ENCODE measurements at places on chromosomes 1 and 21.
A peak's percentile ranks its signal among the peaks of the same experiment; 100 is the strongest.

- DNase-seq = no peak
Measured at GRCh38 chr1:198495631-198496030, 44.8 kb downstream of the ATP6V1G3 start.

GRCh38 chr21:27677546-27677945 is 710.7 kb upstream of the ADAMTS5 start:
- no peak for DNase-seq

DNA sequence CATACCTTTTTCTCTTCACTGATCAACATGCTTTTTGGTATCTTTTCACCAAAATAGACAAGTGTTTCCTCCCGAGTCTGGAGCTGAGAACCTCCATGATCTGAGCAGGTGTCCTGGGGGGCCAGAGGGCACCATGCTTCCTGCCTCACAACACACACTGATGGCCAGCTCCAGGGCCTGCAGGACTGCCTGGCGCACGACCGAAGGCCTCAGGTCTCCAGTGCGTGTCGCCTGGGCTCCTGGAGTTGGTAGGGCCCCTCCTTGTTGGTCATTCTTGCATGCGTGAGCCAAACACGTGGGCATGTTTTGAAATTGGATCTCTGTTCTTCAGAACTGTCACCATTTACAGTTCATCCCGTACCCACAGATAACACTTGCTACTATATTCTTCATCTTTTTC is 64.4 kb downstream of the SLC37A1 start:
- no peak for DNase-seq

DNA sequence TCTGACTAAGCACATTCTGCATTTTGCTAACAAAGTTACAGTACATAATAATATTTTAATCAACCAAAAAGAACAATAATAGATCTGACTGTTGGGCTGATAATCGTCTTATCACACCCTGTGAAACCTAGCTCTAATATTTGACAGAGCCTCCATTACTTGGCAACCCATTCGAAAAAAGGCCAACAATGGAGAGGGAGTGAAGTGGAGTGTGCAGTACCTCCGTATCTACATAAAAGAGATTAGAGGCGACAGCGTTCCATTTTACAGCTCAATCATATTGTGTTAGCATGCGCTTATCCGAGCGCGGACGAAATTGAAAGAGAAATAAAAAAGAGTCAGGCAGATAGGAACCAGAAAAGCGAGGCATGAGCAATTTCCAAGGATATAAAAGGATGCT is 137.3 kb upstream of the USH2A start:
- no peak for DNase-seq

DNA sequence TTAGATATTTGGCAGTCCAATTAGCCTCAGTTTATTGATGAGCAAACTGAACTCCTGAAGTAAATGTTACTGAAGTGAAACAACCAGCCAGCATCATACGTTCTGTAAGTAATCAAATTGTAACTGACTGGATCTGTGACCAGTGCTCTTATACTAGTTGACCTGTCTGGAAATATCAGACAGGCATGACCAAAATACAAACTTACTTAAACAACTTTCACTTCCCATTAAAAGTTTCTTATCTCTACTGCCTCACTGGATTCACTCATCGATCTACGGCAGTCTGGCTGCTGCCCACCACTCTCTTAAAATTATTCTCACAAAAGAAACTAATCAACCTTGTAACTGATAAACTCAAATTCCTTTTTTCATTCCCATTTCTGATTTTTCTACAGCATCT is 56.4 kb downstream of the WDR3 start:
- no peak for DNase-seq

GRCh38 chr1:230808281-230808872 is 59.9 kb downstream of the C1orf198 start:
- no peak for DNase-seq

DNA sequence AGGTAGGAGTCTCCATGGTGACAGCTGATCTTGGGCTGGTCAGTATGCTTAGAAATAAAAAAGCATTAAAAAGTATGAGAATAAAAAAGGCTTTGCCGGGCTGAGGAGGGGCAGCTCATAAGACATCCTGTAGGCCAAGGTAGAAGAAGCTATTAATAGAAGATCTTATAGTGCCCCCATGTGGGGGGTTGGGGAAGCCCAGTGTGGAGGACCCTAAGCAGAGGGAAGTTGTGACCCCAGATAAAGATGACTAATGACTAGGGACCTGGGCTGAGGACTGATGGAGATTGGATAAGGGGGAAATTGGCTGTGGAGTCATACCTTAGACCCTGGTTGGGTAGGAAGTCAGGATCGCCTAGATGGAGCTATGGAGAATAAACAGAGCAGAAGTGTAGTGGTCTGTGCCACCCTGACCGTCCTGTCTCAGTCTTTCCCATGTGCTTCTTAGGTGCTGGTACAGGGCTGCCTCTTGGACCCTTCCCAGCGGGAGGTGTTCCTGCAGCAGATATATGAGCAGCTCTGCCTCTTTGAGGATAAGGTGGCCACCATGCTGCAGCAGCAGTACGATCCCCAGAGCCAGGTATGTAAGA is 25.0 kb downstream of the SZT2 start:
- DNase-seq = peak; percentile 71

DNA sequence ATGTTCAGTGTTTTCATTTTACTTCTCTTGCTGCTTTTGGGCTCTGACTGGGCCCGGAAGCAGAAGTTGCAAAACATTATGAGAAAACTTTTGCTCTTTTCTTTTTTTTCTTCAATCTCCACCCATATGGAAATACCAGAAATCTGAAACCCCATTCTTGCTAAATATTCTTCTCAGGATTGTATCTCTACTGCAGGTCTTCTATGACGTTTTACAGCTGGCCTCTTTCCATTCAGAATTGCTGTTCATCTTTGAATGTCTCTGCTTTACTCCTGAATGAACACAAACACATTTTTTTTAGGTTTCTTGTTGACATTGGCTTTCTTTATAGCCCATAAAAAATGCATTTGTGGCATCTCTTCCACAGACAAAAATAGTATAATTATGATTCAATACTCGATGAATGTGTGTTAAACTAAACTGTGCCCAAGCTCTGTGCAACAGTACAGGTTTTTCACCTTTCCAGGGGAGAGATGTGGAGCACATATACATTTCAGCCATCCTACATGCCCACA is 18.8 kb downstream of the PTPRC start:
- DNase-seq = peak; percentile 77

- no peak for DNase-seq
Measured at GRCh38 chr1:246008363-246008831, 498.7 kb downstream of the SMYD3 start.

DNA sequence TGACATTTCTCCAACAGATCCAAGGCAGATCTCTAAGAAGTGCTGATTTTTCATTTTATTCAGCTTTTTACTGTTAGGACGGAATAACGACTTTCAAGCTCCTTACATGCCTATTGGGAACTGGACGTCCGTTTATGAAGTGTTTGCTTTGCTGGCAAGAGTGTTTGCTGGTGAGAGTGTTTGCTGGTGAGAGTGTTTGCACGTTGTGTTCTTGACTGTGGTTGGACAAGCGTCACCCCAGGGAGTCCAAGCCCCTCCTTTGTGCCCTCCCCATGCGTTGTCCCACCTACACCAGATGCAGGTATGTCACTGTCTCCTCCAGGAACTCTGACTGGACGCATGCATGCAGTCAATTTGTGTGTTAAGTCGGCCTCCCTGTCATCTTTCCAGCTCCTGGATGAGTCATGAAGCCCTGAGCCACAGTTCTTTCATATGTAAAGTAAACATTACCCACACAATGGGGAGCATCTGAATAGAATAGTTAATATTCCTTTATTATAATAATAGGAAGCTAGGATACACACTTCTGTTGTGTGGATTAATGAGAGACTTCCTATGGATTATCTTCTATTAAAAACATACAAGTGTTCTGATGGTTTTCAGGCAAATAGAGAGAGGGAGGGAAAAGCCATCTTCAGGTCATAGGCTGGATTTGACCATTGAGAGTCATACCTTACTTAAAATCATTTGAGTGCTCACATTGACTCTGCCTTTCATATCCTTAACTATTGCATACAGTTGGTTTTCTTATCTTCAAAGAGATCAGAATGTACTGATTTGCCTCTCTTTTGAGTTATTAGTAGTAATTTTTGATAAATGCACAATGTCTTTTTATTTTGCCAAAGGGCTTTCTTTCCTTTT is 119.2 kb downstream of the GALNT2 start:
- no peak for DNase-seq

DNA sequence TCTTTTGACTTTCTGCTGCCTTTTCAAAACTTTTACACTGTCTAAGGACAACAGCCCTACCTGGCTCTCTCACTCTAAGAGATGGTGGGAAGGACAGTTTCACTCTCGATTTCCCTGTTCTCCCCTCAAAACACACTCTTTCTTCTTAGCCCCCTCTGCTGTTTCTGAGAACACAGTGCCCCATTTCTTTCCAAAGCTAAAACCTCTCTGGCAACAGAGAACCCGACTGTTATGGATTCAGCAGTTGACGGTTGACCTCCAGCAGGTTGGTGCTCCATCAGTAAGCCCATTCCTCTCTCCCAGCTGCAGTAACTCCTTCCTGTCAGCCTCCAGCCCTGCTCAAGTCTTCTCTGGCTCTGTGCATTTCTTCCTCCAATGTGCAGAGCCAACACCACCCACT is 88.2 kb upstream of the ABCD3 start:
- no peak for DNase-seq

- no peak for DNase-seq
Measured at GRCh38 chr1:244414543-244414942, 37.2 kb downstream of the ADSS2 start.

DNA sequence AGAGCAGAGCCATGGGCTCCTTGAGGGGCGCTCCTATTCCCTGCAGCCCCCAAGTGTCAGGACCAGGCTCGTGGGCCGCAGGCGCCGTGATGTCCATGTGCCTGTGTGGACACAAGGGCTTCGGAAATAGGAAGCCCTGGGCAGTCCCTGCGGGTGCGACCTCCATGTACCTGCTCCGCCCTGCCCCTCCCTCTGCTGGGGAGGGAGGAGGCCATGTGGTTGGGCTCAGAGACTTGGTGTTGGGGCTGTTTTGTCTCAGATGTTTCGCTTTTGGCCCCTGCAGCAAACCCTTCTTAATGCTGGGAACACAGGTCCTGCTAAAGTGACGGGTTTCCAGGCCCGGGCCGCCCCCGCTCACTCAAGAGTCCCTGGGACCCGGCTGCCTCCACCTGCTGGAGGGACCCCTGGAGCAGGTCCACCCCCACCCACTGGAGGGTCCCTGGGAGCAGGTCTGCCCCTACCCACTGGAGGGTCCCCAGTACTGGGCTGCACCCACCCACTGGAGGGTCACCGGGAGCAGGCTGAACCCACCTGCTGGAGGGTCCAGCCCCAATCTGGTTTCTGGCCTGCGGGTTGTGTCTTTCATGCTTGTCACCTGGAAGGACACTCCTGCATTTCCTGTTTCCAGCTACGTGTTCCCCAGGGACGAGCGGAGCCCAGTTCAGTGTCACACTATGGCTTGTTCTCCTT is 156.5 kb downstream of the PEX14 start:
- no peak for DNase-seq

DNA sequence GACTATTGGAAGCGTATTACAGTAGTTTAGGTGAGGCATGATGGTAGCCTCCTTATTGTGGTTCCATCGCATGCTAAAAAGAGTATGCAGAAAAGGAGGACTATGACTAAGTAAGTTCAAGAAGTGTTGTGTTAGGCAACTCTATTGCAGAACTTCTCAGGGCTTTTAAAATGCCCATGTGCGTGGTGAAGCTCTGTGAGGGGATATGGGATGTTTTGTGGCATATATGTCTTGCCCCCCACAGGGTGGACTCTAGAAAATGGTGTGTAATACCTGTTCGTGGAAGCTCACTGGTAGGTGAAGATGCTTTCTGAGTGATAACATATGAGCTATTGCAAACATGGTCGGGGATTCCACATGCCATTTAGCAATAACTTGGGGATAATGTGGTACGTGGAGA is 31.7 kb downstream of the MAN1A2 start:
- DNase-seq = no peak

DNA sequence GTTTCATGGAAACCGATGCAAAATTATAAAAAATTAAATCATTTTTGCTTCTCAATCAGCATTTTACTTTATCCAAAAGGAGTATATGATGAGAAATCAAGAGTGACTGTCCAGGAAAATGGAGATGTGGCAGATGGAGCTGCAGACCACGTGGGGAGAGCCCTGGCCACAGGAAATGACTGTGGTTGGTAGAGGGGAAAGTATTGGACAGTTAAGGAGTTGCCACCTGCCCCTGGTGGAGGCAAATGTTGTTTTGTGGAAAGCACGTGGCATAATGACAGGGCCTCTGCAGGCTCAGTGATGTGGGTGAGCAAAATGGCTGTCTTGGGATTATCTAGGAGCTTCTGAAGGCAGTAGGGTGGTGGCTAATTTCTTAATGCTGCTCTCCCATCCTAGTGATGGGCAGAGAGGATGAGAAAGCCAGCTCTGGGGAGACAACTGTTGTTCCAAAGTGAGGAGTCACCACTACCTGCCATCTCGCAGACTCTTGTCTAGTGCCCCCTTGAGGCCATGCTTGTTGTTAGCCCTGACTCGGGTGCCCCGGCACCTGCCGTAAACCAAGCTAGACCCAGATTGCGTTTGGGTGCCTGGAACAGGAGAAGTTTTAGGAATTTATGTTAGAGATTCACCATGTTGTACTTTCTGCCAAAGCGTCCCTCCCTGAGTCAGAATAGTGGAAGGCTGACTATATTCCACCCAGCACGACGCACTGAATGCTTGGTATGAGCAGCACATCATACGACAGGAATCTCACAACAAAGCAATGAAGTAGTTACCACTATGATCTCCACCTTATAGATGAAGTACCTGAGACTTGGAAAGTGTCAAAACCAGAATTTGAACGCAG is 144.0 kb downstream of the ROR1 start:
- no peak for DNase-seq

GRCh38 chr1:119582801-119583200 is 65.3 kb downstream of the ZNF697 start:
- DNase-seq = no peak

DNA sequence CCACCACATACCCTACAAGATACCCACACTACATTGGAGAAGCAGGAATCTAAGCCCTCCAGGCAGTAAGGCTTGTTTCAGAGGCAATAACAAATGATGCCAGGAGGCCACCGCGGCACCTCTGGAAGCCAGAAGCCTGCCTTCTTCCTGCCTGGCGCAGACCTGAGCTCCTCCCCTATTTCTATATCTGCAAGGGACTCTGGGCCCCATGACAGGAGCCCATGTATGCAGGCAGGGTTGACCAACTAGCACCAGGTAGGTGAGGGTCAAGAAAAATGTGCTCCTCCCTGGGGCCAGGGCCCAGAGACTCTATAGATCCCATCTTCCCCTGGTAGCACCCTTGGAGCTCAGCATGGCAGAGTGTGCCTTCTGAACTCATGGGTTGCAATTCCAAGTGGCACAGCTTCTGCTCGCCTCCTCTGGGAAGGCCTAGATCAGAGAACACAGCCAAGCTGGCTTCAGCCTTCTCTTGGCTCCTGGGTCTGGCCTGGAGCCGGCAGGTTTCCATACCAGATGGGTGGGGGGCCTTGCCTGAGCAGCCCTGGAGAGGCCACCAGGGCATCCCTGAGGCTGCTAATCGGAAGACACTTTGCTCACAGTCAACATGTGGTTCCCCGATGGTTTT is 85.1 kb downstream of the STUM start:
- DNase-seq = no peak

- no peak for DNase-seq
Measured at GRCh38 chr1:181101581-181102226, 13.2 kb downstream of the IER5 start.
